KG1 (cell line): ENCODE measurements at places on chromosomes 11 and 22.

GRCh38 chr11:64164392-64165312 is 1.3 kb downstream of the MACROD1 start:
- DNase-seq, result no peak

- no peak for DNase-seq
These were observed 52.3 kb downstream of the SLC36A4 start for GRCh38 chr11:93145390-93145915.

- no peak for DNase-seq
These were observed 384.4 kb upstream of the DDI1 start for GRCh38 chr11:103652013-103652412.

DNA sequence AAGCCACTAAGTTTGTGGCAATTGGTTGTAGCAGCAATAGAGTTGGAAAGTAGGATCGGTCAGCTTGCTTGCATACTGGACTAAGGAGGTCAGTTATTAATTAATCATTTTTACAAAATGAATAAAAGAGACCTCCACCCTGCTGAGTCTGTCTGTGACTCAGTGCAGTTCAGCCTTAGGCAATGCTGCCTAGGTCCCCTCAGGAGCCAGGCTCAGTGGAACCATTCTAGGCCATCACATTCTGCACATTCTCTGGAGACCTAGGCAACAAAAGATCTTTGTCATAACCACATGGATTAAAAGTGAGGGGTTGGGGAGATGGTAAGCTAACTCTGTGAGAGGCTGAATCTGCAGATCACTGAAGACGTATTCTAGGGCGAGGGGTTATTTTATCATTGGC is 178.7 kb upstream of the CADM1 start:
- no peak for DNase-seq

GRCh38 chr11:94934362-94934761 is 39.0 kb downstream of the CWC15 start:
- DNase-seq, result no peak

- no peak for DNase-seq
These were observed 26.9 kb downstream of the TPST2 start for GRCh38 chr22:26563022-26563421.

DNA sequence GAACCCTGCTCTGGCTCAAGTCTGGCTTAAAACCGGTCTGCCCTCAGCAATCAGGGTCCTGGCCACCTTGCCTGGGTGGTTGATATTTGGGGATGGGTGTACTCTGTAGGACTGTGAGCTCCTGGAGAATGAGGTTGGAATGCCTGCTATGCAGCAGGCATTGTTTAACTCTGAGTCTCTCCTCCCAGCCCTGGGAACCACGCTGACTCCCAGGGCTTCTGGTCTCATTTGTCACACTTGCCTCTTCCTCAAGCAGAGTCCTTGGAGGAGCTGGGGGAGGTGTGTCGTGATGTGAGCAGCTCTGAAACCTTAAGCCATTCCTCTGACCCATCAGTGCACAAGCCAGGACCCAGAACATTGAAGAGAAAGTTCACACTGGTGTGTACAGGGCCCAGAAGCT is 340.1 kb downstream of the MN1 start:
- no peak for DNase-seq
